GM12864 (cell line): ENCODE measurements at places on chromosomes 1 and 21.

DNA sequence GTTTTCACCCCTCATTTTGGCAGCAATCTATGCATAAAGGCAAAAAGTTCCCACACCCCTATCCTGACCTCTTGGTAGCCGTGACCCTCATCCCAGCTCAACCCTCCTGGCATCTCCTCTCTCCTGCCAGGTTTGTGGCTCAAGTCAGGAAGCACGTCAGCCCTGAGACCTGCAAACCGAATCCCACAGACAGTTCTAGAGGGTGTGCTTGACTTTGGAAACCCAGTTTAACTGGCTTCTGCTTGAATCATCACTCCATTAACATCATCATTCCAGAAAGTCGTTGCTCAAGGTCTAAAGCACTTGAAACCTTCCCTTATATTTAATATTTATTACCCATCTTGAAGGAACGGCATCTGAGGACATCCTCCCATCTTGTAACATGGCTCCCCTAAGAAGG lies 133.4 kb upstream of the ERG start:
- DNase-seq: no peak

DNA sequence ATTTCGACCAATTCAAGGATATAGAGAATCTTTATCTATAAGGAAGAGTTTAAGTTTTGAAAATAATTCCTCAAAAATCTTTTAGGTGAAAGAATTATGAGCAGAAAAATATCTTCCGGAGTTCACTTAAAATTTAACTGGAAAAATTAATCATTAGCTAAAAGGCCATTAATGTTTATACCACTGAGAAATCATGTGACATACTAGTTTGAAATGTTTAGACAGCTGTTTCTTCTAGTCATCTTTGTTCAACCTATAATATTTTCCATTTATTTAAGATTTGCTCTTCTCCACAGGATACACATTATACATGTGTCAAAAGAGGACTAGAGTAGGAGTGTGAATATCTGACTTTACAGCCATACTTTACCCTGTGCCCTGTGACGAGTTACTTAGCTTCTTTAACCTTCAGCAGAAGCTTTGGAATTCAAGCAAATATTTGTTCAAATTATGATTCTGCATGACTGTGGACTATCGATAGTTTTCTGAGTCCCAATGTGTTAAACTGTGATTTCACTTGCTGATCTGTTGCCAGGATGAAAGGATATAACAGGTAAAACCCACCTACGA lies 374.8 kb downstream of the BRINP3 start:
- no peak for DNase-seq

GRCh38 chr1:19689856-19690255 lies 25.2 kb downstream of the HTR6 start:
- DNase-seq: no peak

DNA sequence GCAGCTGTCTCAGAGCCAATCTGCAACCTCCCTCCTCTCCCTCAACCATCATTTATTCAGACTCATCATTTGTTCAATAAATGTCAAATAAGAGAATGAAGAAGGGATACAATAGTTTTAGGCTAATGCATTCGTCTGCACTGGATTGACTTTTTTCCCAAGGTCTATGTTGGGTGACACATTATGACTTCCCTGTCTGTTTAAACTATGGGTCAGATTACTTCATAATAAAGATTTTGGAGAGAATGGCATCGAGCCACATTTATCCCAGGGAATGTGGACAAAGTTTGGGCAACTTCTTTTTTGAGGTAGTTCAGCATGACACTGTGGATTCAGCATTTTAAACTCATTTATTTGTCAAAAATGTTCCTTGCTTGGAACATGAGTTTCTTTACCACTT lies 107.4 kb upstream of the ADGRL2 start:
- no peak for DNase-seq
